ENCODE measurements at places on chromosomes 3 and 15.

DNA sequence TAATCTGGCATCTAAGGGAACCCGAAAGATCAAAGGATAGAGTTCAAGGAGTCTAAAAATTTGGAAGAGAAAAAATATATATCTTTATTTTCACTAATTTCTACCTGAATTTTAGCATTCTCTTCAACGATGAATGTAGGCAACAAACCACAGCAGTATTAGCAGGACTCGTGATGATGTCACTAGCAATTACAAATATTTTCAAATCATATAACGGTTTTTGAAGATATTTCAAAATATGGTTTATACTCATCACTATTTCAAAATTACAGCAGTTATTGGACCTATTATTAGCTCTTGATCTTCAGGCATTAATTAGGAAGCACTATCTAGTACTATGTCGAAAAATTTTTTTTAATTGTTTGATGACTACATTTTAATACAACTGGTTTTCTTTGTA, 27.0 kb upstream of the ANKDD1A start:
- DNase-seq, result no peak

GRCh38 chr3:72227486-72228070, 442.6 kb upstream of the PROK2 start:
- no peak for DNase-seq

GRCh38 chr3:185507883-185508282, 9.0 kb upstream of the TMEM41A start:
- no peak for DNase-seq

DNA sequence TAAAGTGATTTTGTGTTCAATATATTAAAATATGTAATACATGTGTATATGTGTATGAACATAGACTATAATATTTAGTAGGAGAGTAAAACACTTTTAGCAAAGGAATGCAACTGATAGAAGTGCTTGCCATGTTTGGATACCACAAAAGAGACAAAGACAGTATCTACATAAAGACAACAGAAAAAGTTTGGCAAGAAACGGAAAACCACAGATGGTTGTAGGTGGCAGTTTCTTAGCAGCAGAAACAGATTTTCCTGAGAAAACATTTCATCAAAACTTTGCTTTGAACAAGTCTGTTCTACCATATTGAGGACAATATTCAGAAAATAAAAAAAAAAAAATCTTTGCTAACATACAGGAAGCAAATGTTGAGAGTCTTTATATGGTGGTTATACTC, 1560.4 kb upstream of the GBE1 start:
- DNase-seq, result no peak

- no peak for DNase-seq
These were observed 595.4 kb downstream of the CADM2 start for GRCh38 chr3:85554153-85554552.
